Stomach (tissue), 19 donors: ENCODE measurements at places on chromosomes 2 and 18.

DNA sequence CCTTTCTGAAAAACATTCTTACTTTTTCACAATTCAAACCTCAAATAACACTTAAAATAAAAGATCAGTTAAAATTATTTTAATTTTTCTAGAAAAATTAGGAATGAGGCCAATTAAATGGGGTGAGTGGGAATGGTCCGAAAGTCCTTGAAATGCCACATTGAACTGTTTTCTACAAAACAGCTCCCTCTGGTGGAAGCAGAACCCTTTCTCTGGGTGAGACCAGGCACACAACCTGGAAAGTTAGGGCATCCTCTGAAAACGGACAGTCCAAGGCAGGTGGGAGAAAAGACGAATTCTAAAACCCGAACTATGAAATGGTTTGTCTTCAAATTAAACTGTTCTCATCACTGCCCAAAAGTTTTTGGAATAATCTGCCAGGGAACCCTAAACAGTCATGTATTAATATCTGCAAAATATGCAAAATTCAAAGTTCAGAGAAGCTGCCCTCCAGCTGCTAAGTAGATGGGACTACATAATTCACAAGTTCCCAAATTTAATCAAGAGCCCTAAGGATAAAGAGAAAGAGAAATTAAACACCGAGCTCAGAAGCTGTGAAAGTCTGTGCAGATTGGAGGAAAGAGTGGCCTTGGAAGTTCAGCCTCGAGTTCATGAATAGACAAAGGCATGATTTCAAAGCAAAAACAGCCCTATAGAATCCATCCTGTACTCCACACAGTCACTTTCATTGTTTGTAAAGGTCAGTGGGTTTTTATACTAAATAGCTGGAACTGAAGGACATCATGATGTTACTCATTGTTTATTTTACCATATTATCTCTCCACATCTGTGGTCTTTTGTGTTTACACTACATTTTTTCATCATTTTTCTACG, 108.3 kb downstream of the PIEZO2 start:
- no peak for DNase-seq

DNA sequence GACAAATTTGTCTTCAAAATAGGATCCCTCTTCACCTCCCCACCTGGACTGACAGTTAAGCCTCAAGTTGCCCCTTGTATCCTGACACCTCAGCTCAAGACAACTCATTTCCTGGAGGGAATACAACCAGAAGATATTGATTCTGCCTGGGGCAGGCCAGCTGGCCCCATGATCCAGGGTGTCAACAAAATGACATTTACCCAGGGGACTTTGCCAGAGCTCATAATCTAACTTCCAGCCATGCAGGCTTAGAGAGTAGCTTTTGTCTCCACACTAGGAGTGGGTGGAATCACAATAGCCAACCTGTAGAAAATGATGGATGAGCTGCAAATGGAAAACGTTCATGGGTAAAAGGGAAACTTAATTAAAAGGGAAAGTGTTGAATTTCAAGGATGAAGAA, 220.1 kb upstream of the DPP10 start:
- DNase-seq: no peak

DNA sequence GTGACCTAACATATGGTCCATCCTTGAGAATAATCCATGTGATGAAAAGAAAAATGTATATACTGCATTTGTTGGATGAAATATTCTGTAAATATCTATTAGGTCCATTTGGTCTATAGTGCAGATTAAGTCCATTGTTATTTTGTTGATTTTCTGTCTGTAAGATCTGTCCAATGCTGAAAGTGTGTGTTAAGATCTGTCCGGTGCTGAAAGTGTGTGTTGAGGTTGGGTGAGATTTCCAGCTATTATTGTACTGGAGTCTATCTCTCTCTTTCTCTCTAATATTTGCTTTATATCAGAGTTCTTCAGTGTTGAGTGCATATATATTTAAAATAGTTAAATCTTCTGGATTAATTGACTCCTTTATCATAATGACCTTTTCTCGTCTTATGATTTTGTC, 828.8 kb upstream of the CRIM1 start:
- DNase-seq: no peak

- DNase-seq: no peak
These were observed 86.4 kb upstream of the LTBP1 start for GRCh38 chr2:32860385-32860784.

DNA sequence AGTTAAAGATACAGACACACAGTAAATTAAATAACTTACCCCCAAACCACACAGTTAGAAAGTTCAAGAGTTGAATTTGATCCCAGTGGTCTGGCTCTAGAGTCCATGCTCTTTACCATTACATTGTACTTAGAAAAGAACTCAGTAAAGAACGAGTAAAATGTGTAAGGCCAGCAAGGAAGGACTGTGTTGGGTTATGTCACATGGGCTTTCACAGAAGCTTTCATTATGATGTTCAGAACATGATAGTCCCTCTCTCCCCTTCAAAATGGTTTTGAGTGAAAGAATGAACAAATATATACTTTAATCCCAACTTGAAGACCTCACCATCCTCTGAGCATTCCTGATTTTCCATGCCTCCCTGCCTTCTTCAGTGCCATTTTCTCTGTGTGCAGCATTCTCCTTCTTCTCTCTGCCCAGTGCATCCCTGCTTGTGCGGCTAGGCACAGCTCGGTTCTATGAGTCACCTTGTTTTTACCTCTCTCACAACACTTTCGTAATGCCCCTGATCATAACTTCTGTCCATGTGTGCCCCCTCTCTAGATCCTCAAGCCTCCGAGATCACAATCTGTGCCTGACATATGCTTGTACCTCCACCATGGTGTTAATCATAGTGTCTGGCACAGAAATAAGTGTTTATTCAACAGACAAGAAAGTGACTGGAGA, 22.0 kb downstream of the RASGRP3 start:
- no peak for DNase-seq

GRCh38 chr2:98037666-98038336, 42.1 kb upstream of the TMEM131 start:
- DNase-seq: no peak

- no peak for DNase-seq
These were observed 464.2 kb upstream of the UBE2E3 start for GRCh38 chr2:180516232-180516631.

DNA sequence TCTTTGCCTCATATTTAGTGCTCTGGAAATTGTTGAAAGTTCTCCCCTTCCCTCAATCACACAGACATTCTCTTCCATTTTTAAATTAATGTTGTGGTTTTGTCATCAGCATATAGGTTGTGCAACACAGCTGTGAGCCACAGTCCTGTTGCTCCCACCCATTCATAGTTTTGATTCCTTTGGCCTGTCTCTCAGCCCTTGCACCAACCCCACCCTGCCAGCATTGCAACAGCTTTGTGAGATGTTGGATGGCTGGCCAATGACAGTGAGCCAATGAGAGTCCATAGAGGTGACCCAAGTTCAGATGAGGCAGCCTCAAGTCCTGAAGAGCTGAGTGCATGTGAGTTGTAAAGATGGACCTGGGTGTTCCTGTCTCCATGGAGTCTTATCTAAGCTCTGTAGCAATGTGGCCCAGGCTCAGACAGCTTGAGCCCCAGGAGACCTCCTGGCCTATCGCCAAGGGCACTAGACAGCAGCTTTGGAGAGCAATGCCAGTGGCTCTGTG, 775.5 kb downstream of the RNF144A start:
- DNase-seq: no peak
